ENCODE measurements at places on chromosomes 2 and 18. TPM values are rescaled to one million over a fixed set of nuclear protein-coding genes. Genes with fewer than 3 reads are reported as not detected.

GRCh38 chr2:38602136-38602731, 494 bp downstream of the HNRNPLL start:
- peaks cover 20% of the 10 kb centered on the region for H3K4me1 ChIP-seq
- no peaks in the 10 kb centered on the region for H3K36me3 ChIP-seq
- H3K4me3 ChIP-seq = peak overlapping the region; percentile 71

GRCh38 chr2:185734658-185735057, 3.9 kb upstream of the FSIP2 start:
- H3K36me3 ChIP-seq = no peaks in the 10 kb centered on the region
- no peak overlapping the region for H3K4me3 ChIP-seq
- no peak overlapping the region for H3K27ac ChIP-seq

DNA sequence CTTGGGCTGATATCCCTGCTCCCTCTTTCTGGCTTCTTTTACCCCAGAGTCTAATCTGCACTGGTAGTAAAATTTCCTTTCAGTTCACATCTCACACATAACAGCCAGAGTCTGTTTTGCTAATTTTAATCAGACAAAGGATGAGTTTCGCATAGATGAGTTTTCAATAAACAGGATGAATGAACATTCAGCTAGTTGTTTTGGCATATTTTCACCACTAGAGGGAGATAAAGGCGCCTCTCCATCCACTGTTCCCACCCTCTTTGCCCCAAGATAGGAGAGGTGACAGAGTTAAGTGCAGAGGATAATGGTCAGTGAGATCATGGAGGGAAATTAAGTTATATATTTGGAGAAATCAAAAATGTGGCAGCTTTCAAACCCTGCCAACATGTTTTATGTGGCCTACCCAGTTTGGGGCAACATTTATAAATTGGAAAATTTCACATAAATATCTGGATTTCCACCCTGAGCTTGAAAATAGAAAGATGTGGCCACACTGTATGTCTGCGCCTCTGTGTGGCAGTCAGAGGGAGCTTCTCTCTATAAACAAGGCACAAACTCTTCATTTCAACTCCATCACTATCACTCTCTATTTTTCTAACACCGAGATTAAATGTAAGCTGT, 48.5 kb upstream of the DTNA start:
- no peak overlapping the region for H3K4me3 ChIP-seq
- H3K27ac ChIP-seq = no peak overlapping the region
- H3K27me3 ChIP-seq = no peaks in the 10 kb centered on the region
- H3K36me3 ChIP-seq = no peaks in the 10 kb centered on the region
- no peaks in the 10 kb centered on the region for H3K4me1 ChIP-seq

DNA sequence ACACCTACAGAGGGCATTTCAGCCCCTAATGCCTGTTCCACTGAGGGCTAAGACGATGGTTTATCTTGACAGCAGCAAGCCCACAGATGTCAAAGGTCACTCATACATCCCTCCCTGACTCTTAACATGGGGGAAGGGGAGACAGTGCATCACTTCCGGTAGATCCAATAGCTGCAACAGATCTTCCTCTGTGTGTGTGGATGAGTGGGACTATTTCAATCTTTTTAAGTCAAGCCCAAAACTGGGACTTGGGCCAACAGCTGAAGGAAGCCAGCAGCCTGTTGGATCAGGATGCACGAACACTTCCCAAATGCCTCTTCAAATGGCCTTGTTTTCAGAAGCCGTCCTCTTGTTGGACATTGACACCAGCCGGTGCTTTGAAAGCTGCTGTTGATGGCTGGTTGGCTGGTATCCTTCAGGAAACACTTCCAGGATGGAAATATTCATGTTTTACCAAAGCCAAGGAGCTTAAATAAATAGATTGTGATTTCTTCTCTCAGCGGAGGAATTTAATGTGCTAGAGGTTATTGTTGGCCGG, 59.2 kb downstream of the IL1R2 start:
- no peak overlapping the region for H3K27ac ChIP-seq
- H3K4me3 ChIP-seq = no peak overlapping the region
- DNase-seq = no peak
- H3K36me3 ChIP-seq = no peaks in the 10 kb centered on the region
- H3K4me1 ChIP-seq = no peaks in the 10 kb centered on the region
- peaks cover 24% of the 10 kb centered on the region for H3K27me3 ChIP-seq

GRCh38 chr2:36507408-36507812, 90.6 kb downstream of the FEZ2 start:
- H3K4me1 ChIP-seq = no peaks in the 10 kb centered on the region
- H3K27ac ChIP-seq = no peak overlapping the region
- H3K4me3 ChIP-seq = no peak overlapping the region
- no peaks in the 10 kb centered on the region for H3K27me3 ChIP-seq

GRCh38 chr18:38241216-38241615, 675.6 kb upstream of the CELF4 start:
- no peaks in the 10 kb centered on the region for H3K4me1 ChIP-seq
- no peak overlapping the region for H3K27ac ChIP-seq
- no peaks in the 10 kb centered on the region for H3K27me3 ChIP-seq
- H3K4me3 ChIP-seq = no peak overlapping the region
- no peak for DNase-seq

GRCh38 chr2:234954551-234954992, 2.8 kb downstream of the SH3BP4 start:
- H3K4me3 ChIP-seq = no peak overlapping the region
- H3K36me3 ChIP-seq = no peaks in the 10 kb centered on the region
- DNase-seq = no peak
- no peak overlapping the region for H3K27ac ChIP-seq

SALL3 gene
- not detected for total RNA-seq

DNA sequence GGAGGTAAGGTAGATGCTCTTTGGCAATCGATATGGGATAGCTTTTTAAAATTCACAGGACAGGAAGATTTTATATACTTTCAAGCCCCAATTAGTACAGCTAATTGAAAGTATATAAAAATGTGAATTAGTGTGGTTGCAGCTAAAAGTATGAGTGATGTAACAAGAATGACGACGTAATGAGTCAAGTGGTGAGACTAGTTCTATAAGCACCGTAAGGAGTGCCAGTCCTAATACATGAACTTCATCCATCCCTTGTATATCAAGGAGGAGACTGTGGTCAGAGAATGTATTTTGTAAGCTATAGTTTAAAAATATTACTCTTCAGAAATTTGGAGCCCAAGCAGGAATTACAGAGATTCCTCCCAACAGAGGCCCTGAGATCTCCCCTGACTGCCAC, 25.8 kb downstream of the DNAJC27 start:
- H3K27me3 ChIP-seq = no peaks in the 10 kb centered on the region
- no peak overlapping the region for H3K4me3 ChIP-seq
- H3K4me1 ChIP-seq = no peaks in the 10 kb centered on the region
- no peak overlapping the region for H3K27ac ChIP-seq
- DNase-seq = no peak

Data from B cell (primary cell).